ENCODE measurements at places on chromosomes 4 and X.

DNA sequence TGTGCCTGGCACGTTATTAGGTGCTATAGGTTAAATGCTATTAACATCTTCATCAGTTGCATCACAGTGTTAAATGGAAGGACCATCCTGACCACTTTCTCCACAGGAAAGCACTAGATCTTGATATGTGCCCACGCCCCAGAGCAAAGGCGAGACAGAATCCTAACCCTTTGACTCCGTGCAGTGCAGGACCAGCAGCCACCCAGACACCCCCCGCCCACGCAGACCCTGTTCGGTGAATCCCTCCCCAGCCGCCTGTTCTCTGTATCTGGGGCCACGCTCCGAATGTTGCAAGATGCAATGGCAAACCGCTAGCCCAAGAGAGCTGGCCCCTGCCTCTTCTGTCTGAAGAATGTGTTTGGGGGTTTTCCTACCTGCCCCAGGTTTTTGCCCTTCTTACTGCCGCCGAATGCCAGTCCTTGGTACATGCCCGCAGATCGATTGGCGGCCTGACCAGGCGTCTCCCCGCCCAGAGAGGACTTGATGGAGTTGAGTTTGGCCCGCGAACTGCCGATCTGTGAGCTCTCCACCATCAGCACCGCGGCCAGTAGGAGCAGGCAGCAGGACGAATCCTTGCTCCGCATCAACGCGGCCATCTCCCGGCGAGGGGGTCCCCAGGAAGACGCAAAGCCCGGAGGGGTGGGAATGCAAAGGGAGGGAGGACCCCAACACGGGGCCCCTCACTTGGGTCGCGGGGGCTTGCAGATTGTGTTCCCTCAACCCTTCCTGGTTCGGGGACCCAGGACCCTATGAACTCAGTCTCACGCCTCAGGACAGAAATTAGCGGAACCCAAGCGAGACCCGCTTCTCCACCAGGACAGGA is 906 bp downstream of the DKK2 start:
- DNase-seq, result peak; percentile 9

DNA sequence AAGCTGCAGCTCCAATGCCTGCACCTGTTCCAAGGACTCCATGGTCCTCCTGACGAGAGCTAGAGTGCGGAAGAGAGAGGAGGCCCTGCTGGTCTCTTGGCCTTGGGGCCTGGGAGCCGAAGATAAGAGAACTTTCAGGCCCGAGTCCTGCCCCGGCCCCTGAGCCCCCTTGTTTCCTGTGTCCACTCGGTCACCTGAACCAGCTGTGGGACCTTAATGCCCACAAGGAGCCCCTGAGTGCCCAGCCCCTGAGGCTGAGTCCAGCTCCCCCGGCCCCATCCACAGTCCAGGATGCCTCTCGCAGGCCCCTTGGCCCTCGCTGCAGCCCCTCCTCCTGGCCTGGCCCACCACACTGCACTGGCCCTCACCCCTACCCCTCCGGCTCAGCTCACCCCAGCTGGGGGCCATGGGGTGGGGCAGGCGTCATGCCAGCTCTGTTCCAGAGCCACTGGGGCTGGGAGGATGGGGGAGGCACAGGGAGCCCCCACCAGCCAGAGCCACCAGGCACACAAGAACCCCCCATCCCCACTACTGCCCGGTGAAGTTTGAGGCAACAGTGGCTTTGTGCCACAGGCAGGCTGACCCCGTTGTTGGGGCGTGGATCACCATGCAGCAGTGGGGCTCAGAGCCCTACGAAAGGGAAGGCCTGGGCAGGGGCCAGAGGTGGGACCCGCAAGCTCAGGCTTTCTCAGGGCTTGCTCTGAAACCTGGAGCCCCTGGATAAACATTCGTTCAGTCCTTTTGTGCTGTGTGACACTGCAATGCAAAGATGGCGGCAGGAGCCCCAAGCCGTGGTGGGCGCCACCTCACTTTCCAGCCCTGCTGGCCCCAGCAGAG is 14.1 kb downstream of the NAT8L start:
- peak; percentile 13 for DNase-seq

GRCh38 chr4:187294861-187295260 is 571.2 kb upstream of the FAT1 start:
- DNase-seq, result no peak

GRCh38 chr4:6111354-6111960 is 88.9 kb downstream of the JAKMIP1 start:
- DNase-seq, result no peak

DNA sequence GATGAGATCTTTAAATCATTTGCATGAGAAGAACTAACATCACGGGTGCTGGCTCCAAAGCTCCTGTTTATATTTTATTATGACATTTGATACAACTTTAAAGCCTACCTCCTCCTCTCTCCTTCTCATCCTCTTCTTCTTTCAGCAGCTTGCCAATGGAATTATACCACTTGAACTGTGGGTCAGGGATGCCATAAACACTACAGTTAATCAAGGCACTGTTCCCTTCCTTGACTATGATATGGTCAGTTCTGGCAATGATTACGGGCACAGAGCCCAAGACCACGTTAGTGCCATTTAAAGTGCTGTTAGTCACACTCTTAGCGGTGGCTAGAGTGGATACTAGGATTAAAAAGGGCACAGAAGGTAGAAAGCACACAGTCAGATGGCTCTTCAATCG is 20.7 kb downstream of the MFAP3L start:
- DNase-seq, result no peak

DNA sequence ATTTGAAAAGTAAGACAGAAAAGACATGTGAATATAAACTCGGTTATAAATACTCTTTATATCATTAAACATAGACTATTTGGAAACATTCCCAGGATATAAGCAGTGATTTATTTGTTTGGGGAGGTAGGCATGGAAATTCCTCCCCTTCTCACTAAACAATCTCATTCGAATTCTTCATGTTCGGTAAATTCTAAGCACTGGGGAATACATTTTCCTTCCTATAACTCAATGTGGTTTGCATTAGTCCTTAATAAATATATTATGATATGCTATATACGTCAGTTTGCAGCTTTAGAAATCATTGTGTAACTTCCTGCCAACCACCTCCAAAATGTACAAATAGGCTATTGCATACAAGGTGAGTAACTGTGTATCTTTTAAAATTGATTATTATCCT is 99.6 kb downstream of the UGT8 start:
- DNase-seq, result no peak

- DNase-seq, result no peak
These were observed 712 bp downstream of the PNPLA4 start for GRCh38 chrX:7926501-7926900.

Data from GM13977 (cell line).